ENCODE measurements at places on chromosomes 2 and 18.

- no peak for DNase-seq
These were observed 39.5 kb downstream of the THNSL2 start for GRCh38 chr2:88209521-88210131.

DNA sequence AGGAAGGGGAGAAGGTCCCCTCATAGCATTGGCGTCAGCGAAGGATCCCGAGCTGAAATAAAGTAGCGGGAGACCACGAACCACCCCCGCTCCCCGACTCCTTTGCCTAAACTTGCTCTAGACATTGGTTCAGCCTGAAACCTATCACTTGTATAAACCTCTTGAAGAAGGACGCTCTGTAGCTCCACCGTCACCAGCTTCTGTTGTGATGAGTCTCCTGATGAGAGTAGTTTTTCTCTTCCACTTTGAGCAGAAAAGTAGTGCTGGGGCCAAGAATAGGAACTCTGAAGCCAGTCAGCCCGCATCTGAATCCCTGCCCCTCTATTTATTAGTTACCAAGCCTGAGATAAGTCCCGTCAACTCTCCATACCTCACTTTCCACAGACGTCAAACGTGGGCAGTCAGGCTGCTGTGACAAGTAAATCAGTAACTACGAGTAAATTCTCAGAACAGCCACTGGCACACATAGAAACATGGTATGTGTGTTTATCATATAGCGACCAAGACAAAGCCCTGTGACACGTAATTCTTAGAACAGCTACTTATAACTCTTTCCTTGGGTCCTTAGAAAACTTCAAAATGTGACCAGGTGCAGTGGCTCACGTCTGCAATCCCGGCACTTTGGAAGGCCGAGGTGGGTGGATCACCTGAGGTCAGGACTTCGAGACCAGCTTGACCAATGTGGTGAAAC lies 61.7 kb downstream of the CD226 start:
- DNase-seq, result no peak

DNA sequence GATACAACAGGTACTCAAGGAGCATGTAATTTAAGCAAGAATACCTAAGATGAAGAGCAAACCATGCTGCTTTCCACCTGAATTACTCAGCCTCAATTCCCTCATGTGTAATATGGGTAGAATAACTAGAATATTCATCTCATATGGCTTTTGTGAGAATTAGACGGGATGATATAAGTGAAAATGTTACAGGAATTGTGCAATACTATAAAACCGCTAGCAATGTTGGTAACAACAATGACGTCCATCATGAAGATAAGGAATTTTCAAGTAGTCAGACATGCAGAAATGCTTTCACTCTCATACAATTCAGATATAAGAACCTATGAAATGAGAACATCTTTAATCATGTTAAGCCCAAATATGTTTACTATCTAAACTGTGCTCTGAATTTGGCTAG lies 2106.6 kb upstream of the CELF4 start:
- DNase-seq, result no peak

DNA sequence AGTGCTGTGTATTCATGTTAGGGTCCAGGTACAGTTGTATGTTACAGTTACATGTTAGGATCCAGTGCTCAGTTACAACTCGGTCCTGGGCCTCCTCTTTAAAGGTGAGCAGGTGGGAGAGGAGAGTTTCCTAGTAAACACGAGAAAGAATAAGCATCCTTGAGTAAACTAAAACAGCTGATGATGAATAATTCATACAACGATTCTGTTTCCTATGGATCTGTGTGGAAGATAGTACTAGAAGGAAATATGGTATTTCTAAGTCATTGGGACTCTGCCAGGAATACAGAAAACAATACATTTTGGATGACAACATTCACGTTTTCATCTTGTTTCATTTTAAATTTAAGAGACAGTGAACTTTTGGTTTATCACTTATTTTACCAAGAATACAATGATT lies 29.5 kb downstream of the SNTG2 start:
- no peak for DNase-seq

DNA sequence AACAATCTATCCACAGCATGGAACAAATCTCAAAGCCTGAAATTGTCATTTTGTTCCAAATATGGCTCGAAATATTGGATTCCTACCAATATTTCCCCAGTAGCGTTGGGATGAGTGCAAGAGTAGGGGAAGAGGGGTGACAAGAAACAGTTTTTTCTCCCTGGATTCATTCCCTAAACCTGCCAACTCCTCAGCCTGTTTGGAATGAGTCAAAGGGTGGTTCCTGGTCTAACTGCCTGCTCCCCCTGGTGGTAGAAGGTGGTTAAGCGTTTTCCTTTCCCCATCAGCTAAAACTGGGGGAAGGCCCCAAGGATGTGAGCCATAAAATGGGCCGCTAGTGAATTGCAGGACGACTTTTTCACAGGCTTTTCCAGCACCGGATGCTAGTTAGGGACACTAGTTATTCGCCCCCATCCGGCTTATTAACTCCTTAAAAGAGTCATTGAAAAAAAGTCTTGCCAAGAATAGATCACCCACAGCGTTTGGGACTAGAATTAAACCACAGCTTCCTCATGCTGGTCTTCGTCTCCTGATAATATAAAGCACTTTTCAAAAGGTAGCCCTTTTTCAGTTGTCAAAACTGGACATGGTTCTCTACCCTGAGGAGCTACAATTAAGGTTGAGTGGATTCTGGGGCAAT lies 72.5 kb downstream of the DHRS9 start:
- DNase-seq, result peak; percentile 51

DNA sequence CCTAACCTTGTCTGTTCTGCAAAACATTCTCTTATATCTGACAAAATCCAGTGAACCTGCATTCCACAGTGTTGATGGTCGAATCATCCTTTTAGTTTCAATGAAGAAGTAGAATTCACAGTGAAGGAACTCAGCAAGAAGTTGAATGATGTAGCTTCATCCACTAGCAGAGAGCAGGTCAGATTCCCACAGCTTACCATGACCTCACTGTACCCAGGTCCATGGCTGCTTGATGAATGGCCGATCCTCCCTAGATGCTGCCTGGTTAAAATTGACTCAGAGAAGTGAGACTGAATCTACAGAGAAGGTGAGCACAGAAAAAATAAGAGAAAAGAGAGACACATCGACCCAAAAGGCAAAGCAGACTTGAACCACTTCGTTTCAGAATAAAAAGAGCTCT lies 906.0 kb upstream of the CHAC2 start:
- no peak for DNase-seq

DNA sequence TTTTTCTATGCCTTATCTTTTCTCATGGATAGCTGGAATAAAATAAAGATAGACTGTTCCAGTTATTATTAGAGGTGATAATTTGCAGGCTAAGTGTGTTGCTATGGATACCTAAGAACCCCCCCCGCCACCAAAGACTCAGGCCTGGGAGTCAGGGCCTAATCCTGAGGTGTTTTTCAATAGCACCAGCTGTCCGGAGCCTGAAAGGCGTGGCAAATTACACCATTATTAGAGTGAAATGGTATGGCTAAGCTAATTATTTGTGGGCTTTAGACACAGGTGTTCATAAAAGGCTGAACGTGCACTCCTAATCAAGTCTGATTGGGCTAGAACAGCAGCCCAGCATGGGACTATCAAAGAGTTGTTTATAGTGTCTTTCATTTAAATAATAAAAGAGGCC lies 293.2 kb upstream of the DCC start:
- no peak for DNase-seq

DNA sequence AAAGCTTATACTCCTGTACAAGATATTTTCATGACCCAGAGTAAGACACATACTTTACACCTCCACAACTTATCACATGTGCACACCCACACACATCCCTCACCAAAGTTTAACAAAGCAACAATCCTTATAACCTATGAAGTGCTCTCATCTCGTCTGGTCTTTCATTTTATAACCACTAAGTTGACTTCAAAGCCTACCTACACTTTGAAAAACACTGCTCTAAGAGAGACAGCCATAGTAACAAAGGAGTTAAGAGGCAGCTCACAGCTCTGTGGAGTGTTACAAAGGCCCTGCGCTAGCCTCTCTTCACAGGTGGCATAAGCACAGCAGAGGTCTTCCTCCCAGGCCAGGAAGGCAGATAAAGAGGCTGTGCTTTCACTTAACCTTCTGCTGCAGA lies 69.7 kb upstream of the TMEM200C start:
- no peak for DNase-seq

DNA sequence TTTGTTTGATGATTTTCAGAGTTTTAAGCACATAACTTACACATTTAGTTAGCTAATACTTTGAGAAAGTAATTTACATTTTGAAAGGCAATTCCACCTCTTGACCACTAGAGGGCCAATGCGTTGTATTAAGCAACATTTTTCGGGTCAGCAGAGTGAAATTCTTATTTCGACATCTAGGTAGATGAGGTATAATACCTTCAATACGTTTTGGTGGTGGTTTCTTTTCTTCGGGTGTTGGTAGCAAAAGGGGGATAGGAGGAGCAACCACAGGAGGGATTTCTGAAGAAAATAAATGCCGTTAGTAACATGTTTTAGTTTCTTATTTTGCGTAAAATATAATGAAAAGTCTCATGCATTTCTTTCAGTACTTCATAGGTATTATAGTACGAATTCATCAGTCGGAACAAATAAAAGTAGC lies 106.3 kb downstream of the TTN start:
- DNase-seq, result no peak

- DNase-seq, result no peak
These were observed 135.0 kb downstream of the SCG2 start for GRCh38 chr2:223467196-223467595.

- no peak for DNase-seq
These were observed 232.2 kb downstream of the MYCN start for GRCh38 chr2:16172324-16173175.

- DNase-seq, result no peak
These were observed 9.3 kb downstream of the SP140 start for GRCh38 chr2:230234845-230235244.

DNA sequence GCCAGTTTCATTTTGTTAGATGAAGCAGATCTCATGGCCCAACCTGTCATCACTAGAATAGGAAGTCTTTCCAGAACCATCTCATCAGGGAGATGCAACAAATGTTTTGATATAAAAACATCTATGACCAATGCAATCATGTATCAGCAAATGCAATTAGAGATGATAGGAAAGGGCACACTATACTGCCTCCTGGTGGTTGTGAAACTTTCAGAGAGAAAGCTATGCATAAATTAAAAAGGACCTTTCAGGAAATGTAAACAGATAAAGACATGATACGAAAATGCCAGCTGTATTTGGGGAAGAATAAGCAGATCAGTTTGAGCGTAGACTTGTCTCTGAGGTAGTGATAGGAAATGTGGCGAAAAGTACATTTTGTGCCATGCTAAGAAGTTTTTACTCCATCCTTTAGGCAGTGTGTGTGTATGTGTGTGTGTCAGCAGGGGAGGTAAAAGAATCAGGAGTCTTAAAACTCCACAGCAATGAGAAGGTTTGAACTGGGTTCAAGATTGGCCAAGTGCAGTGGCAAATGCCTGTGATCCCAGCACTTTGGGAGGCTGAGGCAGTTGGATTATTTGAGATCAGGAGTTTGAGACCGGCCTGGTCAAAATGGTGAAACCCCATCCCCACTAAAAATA lies 479.3 kb downstream of the CPS1 start:
- DNase-seq, result peak; percentile 5

DNA sequence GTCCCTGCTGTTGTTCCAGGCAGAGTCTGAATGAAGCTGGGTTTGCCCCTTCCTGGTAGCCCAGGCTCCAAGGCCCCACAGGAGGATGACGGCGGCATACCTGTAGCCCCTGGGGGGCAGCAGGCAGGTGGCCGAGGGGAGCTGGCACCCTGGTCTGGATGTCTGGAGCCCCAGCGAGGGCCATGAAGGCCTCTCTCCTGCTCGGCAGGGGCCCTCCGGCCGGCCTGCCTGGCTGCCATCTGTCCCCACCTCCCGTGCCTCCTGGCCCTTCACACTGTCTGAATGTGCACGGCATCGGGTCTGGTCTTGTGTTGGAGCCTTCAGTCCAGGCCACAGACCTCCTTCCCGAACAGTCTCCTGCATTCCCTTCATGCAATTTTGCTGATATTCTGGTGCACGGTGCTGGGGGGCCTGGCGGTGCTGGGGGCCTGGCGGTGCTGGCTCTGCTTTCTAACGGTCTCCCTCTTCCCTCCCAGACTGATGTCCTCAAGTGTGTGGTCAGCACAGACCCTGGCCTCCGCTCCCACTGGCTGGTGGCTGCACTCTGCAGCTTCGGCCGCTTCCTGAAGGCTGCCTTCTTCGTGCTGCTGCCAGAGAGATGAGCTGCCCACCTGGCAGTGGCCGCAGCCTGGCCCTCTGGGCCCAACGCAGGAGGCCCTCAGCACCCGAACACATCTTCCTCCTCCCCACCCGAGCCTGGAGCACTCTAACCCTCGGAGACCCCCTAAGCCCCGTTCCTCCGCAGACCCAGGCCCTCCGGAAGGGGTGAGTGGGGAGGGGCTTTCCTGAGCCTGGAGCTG lies 13.5 kb downstream of the BOK start:
- no peak for DNase-seq

DNA sequence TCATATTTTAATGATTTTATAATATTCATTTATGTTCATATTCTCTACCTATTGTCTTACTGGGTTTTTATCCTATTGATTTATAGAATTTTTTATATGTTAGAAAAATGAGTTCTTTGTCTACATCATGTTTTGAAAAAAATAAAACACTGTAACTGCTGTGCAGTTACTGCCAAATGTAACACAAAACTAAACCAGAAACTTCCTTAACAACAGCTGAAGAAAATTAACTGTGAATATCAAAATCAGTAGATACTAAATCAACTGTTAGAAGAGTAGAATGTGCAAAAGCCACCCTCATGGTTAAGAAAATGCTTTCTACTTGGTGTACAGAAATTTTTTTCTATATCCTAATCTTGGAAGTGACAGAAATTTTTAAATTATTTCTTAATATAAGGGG lies 69.5 kb downstream of the PTRHD1 start:
- no peak for DNase-seq

GRCh38 chr2:20164734-20165478 lies 60.0 kb downstream of the SDC1 start:
- no peak for DNase-seq

DNA sequence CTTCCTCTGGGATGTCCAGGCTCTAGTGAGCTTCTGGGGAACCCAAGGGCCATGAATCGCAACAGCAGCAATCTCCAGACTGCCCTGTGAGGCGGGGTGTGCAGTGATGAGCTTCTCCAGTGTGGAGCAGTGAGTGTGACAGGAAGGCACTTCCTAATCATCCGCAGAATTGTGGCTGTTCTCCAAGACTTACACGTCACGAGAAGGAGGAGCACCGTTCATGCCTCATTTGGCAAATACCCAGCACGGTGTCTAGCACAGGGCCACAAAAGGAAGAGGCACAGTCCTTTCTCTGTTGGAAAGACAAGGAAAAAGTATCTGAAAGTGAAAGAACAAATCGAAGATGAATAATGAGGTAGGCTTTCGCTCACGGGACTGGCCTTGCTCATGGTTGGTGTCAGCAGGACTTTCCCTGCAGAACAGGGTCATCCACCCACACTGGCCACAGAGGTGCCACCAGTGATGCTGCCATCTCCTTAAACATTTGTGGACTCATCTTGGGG lies 125.1 kb upstream of the HAAO start:
- DNase-seq, result peak; percentile 42

DNA sequence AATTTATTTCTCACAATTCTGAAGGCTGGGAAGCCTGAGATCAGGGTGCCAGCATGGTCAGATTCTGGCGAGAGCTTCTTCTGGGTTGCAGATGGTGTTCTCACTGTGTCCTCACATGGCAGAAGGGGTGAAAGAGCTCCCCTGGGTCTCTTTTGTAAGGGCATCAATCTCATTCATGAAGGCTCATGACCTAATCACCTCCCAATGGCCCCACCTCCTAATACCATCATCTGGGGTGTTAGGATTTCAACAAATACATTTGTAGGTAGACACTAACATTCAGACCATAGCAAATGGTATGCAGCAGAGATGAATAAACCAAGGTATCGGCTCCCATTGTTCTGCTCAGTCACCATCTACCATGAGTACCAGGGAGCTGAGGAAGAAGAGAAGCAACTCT lies 32.7 kb downstream of the YPEL5 start:
- DNase-seq, result no peak

Data from heart right ventricle (tissue), 16 donors.